ENCODE measurements at places on chromosomes 13 and 19.

GRCh38 chr13:42696191-42696590, 85.2 kb upstream of the FAM216B start:
- DNase-seq = no peak

GRCh38 chr19:3963458-3964255, 7.2 kb downstream of the DAPK3 start:
- no peak for DNase-seq

GRCh38 chr19:10566658-10567410, 1.0 kb upstream of the KRI1 start:
- DNase-seq = no peak

DNA sequence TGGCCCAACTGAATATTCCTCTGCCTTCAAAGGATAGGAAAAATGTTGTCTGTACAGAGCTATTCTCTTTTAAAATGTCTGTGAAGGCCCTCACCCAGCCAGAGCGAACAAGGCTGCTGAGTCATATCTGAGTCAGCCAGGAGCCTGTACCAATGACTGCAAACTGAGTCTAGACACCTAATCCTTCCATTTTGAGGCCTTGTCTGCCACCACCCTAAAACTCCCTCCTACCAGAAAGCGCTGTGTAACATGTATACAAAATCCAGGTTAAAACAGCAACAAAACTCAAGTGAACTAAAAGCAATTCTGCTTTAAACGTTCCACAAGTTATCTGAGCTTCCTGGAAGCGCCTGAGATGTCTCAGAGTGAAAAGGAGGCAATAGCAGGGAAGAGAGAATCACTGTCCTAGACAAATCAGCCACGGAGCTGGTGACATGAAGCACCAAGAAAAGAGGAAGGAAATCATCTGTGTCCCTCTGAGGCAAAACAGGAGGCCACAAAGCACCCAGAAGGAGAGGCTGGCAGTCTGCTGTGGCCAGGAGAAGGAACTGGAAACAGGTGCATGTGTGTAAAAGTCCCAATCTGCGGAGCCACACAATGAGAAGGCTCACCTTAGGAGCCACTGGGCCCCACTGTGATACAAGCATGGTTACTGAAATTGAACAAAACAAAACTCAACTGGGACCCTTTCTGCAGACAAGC, 10.2 kb downstream of the DHRS12 start:
- no peak for DNase-seq

DNA sequence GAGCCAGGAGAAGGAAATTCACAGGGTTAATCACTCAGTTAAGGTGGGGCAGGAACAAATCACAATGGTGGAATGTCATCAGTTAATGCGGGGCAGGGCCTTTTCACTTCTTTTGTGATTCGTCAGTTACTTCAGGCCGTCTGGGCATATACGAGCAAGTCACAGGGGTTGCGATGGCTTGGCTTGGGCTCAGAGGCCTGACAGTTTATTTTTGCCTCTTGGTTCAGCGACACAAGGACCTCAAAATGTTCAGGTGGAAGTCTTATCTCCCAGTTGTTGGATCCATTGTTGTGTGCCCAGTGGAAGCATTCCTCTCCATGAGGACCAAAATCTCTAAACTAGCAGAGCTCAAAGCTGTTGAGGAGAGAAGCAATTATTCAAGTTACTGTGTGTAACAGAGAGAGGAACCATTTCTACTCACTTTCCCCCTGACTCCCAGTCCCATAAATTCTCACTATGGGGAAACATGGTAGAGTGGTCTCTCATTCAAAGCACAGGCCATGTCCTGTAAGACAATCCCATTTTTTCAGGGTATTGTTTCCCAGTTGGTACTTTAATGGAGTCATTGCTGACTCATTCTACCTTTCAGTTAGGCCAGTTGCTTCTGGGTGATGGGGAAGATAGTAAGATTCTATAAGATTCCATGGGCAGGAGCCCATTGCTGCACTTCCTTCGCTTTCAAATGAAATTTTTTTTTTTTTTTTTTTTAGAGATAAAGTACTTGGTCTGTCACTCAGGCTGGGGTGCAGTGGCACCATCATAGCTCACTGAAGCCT, 8.8 kb upstream of the COX7A1 start:
- no peak for DNase-seq

- no peak for DNase-seq
These were observed 22.1 kb downstream of the SPART start for GRCh38 chr13:36323951-36324566.

GRCh38 chr13:44825953-44826352, 163.3 kb downstream of the NUFIP1 start:
- no peak for DNase-seq

- no peak for DNase-seq
These were observed 14.8 kb downstream of the FPR3 start for GRCh38 chr19:51809787-51810186.

DNA sequence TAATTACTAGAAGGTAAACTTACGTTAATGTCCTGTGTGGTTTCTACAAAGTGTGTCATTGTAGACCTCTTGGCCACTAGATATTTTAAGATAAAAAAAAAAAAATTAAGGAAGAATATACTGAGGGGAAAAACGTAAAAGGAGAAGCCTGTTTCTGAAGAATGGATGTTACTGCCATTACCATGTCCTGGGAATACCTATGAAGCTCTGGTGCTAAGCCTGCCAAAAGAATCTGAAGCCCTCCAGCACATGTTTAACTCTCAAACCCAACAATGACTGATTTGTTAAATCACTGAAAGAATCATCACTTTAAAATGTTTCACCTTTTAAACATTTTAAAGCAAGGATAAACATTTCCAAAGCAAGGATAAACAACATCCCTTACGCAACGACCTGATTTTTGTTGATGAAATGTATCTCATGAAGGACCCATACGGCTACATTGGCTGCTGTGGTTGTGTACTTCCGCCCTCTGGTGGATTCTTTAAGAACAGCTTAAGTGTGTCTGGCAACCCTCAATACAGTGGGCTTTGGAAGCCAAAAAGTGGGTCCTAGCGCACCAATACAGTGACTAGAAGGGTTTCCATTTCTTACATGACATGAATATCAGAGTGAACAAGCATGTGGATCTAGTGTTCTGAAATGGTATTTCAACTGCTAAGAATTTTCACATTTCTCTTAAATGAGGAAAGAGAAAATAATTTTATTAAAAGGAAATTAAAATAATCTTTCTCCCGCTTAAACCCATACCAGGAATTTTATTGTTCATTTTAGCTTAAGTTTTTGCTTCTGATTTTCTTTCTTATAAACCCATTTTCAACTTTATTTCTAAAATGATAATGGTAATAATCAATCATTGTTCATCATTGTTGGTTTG, 74.5 kb upstream of the RAP2A start:
- DNase-seq = no peak

- DNase-seq = no peak
These were observed 248.7 kb downstream of the TDRD3 start for GRCh38 chr13:60645676-60646075.

GRCh38 chr13:84445776-84446175, 563.5 kb upstream of the SLITRK1 start:
- no peak for DNase-seq

DNA sequence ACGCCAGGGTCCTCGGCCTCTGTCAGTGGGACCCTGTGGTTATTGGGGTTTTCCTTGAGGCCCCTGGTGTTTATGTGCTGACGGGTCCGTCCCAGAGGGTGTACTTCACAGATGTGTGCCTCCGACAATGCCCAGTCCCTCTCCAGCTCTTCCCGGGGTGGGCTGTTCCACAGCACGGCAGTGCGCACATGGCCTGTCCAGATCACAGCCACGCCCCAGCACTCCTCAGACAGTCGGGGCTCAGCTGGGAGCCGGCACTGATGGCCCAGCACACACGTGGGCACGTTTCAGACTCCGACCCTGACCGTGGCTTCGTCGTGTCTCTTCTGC, 16.9 kb upstream of the F7 start:
- peak; percentile 37 for DNase-seq

GRCh38 chr13:110712849-110713641, 455 bp upstream of the ING1 start:
- DNase-seq = peak; percentile 98

- peak; percentile 86 for DNase-seq
These were observed 5.1 kb downstream of the CBARP start for GRCh38 chr19:1232652-1233072.

DNA sequence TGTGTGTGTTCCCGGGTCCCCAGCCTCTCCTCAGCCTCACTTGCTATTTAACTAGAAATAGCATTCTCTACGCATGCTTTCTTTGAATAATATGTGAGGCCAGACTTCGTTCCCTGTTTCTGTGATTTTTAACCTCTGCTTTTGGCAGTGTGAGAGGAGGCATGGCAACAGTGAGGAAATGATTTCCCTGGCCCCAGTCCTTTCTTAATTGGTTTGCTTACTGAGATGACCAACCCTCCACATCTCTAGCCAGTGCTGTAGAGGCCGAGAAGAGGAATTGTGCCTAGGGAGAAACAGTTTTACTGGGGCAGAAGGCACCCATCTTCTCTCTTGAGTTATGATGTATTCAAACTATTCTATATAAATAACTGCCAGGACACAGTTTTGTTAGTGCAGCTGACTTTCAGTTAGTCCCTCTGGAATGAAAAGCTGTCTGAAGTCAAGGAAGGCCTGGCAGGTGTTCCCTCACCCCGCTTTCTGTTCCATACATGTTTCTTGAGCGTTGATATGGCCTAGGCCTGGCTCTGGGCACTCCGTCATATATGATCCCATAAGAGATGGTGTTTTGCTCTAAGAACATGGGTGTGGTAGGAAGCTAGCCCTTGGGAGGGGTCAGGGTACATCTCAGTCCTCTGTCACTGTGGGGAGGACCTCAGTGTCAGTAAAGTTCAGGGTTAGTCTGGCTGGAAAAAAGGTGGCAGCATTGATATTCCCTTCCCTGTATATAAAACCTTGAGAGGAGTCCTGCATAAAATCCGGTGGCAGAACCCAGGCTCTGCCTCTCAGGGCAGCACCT, 73.7 kb upstream of the NPAS1 start:
- DNase-seq = no peak

GRCh38 chr13:23622985-23623384, 52.8 kb downstream of the TNFRSF19 start:
- no peak for DNase-seq

DNA sequence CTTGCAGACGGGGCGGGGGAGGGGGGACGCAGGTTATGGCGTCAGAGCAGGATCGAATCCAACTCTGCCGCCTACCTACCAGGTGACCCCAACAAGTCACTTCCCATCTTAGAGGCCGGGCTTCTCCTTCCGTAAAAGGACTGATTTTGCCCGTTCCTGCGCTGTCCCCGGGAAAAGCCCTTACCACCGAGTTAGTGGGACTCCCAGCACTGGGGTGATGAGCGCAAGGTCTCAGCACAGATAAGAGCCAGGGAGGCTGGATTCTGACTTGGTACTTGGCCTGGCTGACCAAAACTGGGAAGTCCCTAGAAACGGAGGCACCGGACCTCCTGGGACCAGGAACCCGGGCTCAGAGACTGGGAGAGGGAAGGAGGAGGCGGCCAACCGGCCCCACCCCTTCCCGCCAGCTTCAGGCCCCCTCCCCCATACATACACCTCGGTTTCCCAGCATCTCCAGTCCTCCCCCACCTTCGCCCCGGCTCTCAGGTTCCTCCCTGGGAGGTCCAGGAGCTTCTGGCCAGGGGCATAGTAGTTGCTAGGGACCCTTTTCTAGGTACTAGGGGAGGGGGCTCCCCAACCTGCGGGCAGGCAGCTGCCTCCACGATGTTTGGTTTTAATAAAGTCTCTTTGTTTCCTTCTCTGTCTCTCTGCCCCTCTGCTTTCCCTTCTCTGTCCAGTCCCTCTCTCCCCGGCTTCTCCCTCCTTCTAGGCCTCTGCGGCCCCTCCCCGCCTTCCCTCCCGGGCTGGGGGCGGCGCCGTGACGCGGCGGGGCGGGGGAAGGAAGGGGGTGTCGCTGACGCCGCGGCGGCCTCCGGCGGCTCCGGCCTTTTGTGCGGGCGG, at the start of gene GRAMD1A:
GRAMD1A (plus strand) TSS at position 826 of the 840 bp plus-strand sequence. CDS start 156 bp downstream, outside the sequence.
- peak; percentile 66 for DNase-seq

DNA sequence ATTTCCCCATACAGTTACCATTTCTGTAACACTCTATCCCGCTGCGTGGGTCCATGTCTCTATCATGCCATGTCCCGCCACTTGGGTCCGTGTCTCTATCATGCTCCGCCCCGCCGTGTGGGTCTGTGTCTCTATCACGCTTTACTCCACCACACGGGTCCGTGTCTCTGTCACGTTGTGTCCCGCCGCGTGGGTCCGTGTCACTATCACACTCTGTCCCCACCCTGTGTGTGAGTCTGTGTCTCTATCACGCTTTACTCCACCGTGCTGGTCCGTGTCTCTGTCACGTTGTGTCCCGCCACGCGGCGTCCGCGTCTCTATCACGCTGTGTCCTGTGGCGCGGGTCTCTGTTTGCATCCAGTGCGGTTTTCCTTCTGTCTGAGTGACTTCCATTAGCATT, 11.6 kb downstream of the ADPRHL1 start:
- no peak for DNase-seq

DNA sequence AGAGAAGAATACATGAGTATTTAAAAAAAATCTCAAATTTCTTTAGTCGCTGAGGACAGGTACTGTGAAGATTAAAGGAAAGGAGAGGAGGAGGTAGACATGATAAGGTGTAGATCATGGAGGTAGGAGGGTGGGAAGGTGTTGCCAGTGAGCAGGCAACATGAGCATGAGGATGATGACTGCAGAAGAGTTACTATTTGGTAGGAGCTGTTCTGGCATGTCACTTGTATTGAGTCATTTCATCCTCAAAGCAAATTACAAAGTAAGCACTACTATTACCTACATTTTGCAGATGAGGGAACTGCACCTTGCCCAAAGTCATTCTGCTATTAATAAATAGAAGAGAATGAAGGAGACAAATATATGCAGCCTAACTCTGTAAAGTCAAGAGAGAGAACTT, 435.8 kb upstream of the KLF12 start:
- DNase-seq = no peak

DNA sequence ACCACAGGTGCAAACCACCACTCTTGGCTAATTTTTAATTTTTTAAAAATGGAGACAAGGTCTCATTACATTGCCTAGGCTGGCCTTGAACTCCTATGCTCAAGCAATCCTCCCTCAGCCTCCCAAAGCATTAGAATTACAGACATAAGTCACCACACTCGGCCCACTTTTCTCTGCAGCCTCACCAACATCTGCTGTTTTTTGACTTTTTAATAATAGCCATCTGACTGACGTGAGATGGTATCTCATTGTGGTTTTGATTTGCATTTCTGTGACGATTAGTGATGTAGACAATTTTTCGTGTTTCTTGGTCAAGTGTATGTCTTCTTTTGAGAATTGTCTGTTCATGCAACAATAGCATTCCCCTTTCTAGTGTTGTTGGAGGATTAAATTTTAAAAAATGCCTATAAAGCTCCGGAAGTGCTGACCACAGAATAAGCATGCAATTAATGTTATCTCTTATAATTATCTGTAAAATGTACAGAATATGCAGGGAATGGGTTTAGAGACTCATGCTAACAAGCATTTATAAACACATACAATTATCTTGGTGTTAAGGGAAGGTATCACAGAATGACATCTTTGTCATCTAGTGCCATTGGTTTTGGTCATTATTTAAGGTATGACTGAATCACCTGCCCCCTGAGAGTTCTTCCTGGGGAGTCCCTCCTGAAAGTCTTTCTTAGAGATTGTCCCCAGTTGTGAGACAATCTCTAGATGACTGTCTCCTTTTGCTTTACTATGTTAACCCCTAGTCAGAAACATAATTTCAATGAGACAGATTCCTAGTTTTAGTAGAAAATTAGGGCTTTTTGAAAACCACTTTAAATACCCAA, 118.5 kb upstream of the SERTM1 start:
- DNase-seq = no peak

GRCh38 chr19:1154731-1155351, 19.2 kb downstream of the SBNO2 start:
- no peak for DNase-seq

- DNase-seq = no peak
These were observed 31.1 kb downstream of the DNM2 start for GRCh38 chr19:10748927-10749434.

GRCh38 chr19:43957891-43958290, 6.9 kb downstream of the ZNF221 start:
- DNase-seq = no peak
